ENCODE measurements at places on chromosomes 3 and 15.
A peak's percentile ranks its signal among the peaks of the same experiment; 100 is the strongest.

DNA sequence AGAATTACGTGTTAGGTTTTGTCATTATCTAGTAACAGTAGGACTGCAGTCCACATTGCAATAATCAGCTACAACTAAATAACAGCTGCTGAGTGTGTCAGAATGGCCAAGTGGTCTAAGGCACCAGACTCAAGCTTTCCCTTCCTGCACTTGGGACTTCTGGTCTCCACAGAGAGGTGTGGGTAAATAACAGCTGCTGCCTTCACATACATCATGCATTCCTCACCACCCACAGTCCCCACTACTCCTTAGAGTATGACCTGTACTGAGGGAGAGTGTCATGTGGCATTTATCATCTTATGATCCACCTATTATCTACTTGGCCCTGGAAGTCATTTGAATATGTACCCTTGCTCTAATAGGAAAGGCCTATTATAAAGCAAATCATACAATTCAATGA is 22.2 kb upstream of the ZMAT3 start:
- DNase-seq: no peak

- DNase-seq: no peak
These were observed 152.3 kb downstream of the FBN1 start for GRCh38 chr15:48493084-48493762.

GRCh38 chr3:142211034-142211433 is 14.4 kb downstream of the GK5 start:
- DNase-seq: peak; percentile 79

- DNase-seq: no peak
These were observed 43.7 kb downstream of the STAG1 start for GRCh38 chr3:136708333-136708985.

GRCh38 chr15:40917585-40917984 is 11.6 kb upstream of the DLL4 start:
- DNase-seq: no peak

- no peak for DNase-seq
These were observed 155.0 kb upstream of the CRBN start for GRCh38 chr3:3334491-3334890.

- no peak for DNase-seq
These were observed 25.4 kb downstream of the ONECUT1 start for GRCh38 chr15:52764731-52765130.

DNA sequence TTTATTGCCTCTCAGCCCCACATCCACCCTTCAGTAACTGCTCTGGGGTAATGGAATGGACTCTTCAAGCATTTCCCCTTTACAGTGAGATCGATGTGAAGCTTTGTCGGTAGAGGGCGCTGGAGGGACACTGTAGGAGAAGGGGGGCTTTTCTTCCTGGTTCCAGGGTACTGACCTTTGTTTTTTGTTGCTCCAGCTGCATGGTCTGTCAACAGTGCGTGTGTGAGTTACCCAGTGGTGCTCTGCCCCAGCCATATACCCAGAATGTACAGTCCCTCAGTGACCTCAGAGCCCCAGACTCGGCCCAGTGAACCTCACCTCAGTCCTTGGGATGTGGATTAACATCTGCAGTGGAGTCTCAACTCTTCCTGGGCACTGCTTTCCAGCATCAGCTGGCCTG is 180.3 kb upstream of the TSC22D2 start:
- peak; percentile 85 for DNase-seq

Measured in common myeloid progenitor, CD34-positive (primary cell).